ENCODE measurements at places on chromosomes 3 and 15.

DNA sequence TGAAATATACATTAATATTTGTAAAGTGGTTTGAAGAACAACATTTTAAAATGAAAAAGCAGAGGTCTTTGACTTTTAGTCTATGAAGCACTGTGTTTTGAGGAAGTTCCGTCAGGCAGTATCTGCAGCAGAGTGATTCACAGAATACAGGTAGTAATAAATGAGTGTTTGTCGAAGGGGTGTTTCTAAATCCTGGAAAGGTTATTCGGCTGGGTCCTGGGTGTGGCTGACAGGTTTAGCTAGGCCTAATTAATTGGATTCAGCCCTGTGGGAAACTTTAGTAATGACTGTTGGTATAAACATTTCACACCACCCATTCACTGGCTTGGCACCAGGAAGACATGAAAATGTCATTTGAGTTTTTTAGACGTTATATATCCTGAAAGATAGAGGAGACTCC, 51.3 kb downstream of the TIPARP start:
- no peak for DNase-seq

DNA sequence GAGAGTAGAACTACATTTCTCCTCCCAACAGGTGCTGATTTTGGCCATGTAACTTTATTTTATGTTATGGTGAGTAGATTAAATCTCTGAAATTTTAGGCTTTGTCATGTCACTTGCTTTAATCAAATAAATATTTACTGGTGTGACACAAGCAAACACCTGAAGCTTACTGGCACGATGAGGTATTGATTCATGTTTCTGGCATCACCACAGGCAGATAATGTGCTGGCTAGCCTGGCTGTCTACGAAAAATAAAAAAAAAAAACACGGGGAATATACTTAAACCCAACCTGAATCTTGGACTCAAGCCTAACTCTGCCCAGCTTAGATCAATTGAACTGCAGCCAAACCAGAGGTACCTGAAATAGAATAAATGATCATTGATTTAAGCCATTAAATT, 65.6 kb upstream of the CADM2 start:
- no peak for DNase-seq

DNA sequence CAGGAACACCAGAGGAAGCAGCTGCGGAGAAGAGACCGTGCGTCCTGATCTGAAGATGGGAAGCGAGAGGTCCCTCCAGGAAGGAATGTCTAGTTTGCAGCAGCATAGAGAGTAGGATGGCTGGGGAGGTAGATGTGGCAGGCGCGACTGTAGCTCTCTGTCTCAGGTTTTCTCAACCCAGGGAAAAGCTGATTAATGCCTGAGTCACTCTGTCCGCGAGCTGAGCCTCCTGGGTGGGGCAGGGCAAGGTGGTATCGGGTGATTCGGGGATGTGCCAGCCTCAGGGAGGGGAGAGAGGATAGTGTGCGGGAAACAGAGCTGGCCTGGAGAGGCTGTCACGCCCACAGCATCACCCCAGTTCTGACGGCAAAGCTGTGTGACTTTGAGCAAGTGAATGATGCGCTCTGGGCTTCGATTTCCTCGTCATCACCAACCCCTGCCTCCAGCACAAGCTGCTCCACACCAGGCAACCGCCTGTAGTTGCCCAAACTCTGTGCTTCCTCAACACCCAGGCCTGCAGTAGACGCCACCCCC, 28.4 kb downstream of the CPN2 start:
- DNase-seq: no peak

GRCh38 chr3:20450611-20451010, 264.6 kb upstream of the SGO1 start:
- DNase-seq: no peak

- DNase-seq: no peak
Observed at GRCh38 chr15:76151599-76151974, 91.8 kb downstream of the TMEM266 start.

DNA sequence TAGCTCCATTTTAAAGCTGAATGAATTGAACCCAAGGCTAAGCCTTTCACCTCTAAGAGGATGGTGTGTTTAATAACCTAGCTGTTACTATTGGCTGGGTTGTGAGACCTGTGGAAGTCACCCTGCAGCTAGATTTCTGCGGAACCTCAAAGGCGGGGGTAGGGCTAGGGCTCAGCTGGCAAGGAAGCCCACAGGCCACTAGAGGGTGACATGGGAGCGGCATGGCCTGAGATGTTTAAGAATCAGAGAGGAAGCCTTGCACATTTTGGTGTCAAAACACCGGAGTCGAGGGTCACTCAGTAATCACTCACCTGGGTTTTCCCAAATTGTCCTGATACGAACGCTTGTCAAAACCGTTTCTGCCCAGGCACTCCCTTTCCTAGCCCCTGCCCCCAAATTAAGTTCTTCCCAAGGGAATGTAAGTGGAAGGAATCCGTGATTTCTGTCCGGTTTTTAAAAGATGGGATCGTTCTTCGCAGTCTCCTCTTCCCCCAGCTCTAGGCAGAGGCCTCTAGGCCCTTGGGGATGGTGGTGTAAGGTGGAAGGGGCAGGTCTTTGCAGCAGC, 3.8 kb upstream of the ACAD9 start:
- peak; percentile 64 for DNase-seq

DNA sequence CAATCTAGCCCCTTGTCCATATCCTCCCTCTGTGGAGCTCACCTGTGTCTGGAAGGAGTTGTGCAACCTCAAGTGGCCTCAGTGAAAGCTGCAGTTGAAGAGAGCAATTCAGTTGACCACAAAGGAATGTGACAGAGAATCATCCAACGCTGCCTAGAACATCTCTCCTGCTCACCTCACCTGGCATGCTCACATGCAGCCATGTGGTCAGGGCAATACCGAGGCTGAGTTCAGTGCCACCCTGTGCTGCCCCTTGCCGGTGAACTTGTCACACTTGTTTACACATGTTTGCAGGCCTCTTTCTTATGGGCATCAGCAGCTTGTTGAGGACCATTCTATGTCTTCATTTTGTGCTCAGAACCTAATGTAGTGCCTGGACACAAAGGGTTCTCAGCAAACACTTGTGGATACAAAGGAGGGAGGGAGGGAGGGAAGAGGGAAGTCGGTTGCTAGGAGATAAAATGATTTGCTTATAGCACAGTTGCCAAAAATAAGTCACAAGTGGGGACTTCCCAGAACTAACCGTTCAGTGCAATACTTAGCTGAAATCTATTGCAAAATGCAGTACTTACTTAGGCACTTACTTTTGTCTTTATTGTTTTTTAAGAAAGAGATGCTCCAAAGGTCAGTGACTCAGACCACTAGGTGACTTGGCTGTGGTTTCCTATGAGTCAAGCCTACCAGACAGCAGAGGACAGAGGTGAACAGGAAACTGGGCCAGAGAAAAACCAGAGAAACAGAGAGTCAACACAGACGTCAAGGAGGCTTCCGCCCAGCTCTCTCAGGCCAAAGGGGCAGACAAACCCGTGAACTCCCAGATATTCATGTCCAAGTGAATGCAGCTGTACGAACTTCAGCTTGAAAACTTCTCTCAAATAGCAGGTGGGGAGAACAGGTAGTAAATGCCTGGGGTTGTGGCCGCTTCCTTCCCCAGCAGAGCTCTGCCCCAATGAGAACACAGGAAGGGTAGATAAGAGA, 227.8 kb upstream of the CTNNB1 start:
- DNase-seq: no peak

DNA sequence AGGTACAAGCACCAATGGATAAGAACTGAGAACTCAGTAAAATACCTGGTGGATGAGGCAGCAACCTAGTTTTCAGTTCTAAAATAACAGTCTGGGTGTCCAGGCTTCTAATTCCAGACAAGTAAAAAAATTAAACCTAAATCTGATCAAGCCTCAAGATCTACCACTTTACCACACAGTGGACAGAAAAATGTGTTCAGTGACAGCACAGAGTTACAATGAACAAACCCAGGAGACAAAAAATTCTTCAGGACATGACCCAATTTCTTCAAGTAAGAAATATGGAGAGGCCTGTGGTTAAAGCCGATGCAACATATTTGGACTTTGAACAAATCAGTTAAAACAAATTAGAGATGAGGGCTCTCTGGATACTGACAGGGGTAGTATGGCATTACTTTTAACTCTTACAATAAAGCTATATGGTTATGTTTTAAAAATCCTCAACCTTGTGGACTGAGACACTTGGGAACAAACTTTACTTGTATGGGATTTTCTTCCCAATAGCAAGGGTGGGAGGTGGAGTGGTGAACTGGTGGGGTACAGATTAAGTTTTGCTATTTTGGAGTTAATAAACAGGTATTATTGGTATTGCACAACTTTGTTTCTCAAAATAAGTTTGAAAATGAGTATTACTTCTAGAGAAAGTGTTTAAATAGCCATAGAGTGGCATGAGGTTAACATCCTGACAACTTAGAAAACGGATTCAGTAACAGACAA, 14.2 kb downstream of the CCNL1 start:
- no peak for DNase-seq

GRCh38 chr15:52624262-52624661, 54.9 kb downstream of the ATOSA start:
- DNase-seq: no peak

- DNase-seq: no peak
Observed at GRCh38 chr3:34174740-34175139, 376.3 kb downstream of the PDCD6IP start.

GRCh38 chr3:195115600-195116406, 155.2 kb downstream of the XXYLT1 start:
- DNase-seq: no peak

DNA sequence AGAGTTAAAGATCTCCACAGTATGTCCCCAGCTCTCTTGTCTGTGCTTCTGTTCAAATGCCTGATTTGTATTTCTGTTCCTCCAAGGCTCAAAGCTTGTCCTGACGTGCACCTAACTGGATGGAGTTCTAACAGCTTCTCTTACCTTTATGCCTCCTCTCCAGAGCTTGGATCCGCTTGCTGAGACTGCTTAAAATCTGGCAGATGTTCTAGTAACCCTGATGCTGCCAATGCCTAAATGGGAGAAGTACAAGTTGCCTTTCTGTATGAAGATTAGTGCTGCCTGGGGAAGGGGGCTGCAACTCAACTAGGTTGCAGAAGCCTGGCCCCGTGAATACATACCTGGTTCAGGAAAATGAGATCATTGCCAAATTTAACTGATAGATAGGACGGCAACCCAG, 354.5 kb upstream of the KCNMB2 start:
- DNase-seq: no peak

GRCh38 chr3:155252535-155252934, 40.9 kb downstream of the STRIT1 start:
- DNase-seq: no peak

DNA sequence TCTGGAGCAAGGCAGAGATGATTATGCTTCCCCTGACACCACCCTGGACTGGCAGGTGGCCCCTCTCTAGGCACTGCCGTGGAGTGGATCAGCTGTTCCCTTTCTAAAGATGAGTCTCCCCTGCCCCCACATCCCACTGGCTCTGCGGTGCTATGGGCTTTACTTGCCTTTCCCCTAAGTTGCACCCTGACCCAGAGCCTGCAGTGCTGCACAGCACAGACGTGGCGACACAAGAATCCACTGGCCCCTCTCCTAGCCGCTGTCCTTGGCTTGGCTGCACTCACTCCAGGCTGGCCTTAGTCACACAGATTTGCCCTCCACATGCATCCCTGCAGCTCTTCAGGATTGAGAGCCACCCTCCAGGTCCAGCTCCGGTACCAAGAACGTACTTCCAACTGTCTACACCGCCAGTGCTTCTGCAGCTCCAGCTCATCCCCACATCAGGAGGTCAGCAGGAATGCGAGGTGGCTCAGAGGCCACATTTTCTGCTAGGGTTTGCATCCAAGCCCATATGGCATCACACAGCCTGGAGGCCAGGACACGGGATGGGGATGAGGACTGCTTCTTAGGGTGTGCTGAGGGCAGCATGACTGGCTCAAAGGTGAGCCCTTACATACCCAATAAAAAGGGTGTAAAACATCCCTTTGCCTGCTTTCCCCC, 82.4 kb upstream of the RASGRF1 start:
- DNase-seq: no peak

DNA sequence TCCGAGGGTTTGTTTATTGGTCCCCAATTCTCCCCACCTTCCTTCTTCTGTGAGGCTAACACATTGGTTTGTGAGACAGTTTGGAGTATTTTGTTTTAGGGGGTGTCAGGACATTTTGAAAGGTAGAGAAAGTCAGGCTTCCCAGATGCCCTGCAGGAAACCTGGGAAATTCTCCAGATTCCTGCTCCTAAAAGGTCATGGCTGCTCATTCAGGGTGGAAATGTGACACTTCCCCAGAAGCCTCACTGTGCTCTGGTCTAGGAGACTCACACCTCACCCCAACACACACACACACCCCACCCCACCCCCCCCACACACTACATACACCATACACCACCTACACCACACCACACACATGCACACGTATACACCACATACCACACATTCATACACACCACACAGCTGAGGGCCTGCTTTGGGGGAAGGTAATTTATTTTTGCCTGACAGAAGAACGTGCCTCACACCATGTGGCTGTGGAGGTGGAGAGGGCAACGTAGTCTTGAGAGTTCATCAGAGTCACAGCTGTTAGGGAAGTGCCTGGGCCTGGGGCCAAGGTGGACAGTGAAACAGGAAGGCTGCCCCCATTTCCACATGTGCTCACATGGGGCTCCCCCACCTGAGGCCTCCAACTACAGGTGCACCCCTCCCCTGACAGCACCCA, 40.4 kb upstream of the LIMD1 start:
- no peak for DNase-seq

DNA sequence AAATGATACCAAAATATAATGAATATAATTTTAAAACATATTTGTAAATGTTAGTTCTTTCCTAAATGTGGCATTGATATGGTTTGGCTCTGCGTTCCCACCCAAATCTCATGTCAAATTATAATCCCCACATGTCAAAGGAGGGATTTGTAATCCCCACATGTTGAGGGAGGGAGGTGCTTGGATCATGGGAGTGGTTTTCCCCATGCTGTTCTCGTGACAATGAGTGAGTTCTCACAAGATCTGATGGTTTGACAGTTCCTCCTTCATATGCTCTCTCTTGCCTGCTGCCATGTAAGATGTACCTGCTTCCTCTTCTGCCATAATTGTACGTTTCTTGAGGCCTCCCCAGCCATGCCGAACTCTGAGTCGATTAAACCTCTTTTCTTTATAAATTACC, 12.0 kb downstream of the CGGBP1 start:
- no peak for DNase-seq

DNA sequence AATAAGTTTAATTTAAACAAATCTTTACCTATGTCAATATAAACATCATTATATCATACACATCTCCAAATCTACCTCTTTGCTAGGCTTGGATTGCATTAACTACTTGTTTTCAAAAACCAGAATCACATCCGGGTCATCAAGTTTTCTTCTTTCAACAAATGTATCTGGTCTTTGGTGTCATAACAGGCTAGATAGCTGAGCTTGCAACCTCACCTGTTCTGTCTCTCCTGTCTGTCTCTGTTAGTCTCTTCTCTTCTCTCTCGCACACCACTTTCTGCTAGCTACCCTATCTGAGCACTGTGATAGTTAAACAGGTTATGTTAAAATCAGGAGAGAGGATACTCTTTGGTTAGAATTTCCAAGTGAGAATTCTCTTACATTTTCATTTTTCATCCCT, 6.7 kb downstream of the FOXB1 start:
- DNase-seq: no peak

GRCh38 chr3:193987186-193987585, 148.8 kb upstream of the HES1 start:
- no peak for DNase-seq

- no peak for DNase-seq
Observed at GRCh38 chr15:77421370-77421700, 647 bp downstream of the HMG20A start.

- no peak for DNase-seq
Observed at GRCh38 chr15:90145259-90145658, 43.0 kb upstream of the IDH2 start.

Data from activated CD4-positive, alpha-beta T cell treated with anti-CD3 and anti-CD28 coated beads, Interleukin-2, amount 50 U/mL, for 1 hour (primary cell).